ENCODE measurements at places on chromosomes 1 and 21.

- no peak for DNase-seq
Measured at GRCh38 chr21:25560271-25560685, 47.0 kb downstream of the MRPL39 start.

DNA sequence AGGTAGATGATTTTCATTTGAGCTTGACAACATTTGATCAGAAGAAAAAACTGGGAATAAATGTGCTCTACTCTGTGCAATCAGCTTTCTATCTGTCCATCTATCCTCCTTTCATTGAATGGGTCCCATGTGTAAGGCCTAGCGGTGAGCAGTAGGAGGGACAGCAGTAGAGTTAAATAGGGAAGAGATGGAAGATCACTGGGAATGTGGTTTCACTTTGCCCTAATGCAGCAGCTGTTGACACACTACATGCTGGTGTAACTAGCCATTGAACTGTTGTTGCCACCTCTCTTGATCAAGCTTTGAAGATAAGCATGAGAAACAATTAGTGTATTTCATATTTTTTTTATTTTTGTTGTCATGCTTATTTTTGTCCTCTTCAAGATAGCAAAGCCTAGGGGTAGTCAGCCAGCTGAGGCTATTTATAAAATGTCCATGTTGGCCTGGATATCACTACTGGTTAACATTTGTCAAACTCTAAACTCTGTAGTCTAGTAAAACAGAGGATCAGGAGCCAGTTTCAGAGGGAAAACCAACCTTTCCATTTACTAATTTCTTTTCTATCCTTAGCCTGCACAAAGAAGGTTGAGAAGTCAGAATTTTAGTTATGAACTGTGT, 41.9 kb downstream of the CACNA1E start:
- no peak for DNase-seq

DNA sequence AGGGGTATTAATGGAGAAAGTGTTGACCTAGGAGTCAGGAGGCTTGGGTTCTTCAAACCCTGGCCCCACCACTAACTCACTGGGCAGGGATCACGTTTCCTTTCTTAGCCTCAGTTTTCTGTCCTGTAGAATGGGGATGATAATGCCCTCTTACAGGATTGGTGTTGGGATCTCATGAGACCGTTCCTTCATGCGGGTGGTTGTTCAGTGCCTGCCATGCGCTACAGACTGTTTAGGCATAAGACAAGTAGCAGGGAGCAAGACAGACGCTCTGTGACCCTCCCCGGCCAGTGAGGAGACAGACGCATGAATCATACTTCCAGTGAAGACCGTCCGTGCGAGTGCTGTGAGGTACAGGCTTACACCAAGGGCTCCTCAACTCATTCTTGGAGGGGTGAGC, 81.7 kb downstream of the MAN1C1 start:
- no peak for DNase-seq

DNA sequence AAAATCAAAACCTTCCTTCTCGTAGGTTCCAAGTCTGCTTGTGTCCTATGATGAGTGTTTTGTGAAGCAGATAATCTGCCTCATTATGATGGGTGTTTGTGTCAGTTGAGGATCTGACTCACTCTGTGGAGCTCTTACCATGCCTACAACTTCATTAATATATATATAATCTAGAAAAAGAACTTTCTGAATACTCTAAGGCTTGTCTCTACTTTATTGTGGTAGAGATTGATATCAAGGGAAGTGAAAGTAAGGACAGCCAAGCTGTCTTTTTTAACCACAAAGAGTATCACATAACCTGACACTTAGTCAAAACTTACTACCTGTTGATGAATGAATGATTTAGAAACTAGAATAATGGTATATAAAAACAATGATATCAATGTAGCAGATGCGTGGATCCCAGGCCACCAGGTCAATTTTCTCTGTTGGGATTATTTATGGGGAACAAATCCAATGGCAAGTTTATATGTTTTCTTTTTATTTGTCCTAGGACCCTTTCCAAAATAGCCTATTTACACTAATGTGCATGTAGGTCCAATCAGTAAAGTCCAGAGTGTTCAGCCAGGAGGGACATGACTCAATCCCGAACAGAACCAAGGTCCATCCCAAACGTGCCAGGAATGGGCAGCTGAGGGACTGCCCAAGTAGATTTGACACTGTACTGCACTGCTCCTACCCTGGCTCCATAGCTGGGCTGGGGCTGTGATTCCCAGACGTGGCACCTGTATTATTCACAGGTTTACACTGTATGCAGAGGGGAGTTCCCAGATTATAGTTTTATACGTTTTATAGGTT, 182.3 kb upstream of the GREM2 start:
- no peak for DNase-seq

DNA sequence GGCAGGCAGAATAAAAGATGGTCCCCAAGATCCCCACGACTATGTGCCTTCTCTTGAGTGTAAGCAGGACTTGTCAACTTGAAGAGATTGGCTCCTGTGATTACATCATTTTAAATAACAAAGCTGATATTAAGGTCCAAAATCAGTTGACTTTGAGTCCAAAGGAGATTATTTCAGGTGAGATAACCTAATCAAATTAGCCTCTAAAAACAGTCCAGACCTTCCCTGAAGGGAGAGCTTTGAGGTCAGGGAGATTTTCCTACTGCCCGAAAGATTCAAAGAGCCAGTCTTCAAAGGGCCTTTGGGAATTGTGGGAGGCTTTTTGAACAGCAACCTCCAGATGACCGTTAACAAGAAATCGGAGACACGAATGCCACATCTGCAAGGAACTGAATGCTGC, 51.5 kb upstream of the NCAM2 start:
- DNase-seq = no peak

GRCh38 chr1:4171480-4172450, 271.7 kb upstream of the C1orf174 start:
- no peak for DNase-seq

GRCh38 chr1:8902765-8903164, 24.3 kb upstream of the ENO1 start:
- no peak for DNase-seq

DNA sequence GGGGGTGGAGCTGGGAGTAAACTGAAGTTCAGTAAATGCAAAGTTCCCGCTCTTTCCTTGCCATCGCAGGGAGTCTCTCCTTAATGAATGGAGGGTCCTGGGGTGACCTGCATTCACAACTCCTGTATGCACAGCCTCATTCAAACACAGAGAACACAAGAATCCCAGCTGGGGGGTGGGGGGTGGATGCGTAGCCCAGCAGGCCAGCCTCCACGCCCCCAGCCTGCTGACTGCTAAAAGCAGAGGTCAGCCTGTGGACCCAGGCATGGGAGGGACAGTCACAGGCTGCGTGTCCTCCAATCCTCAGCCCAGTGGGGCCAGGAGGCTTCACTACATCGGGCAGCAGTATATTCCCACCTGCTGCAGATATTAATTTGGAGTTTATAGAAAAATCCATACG, 263.1 kb downstream of the GRIK3 start:
- DNase-seq = no peak

GRCh38 chr1:17624611-17625233, 85.2 kb downstream of the ARHGEF10L start:
- no peak for DNase-seq

DNA sequence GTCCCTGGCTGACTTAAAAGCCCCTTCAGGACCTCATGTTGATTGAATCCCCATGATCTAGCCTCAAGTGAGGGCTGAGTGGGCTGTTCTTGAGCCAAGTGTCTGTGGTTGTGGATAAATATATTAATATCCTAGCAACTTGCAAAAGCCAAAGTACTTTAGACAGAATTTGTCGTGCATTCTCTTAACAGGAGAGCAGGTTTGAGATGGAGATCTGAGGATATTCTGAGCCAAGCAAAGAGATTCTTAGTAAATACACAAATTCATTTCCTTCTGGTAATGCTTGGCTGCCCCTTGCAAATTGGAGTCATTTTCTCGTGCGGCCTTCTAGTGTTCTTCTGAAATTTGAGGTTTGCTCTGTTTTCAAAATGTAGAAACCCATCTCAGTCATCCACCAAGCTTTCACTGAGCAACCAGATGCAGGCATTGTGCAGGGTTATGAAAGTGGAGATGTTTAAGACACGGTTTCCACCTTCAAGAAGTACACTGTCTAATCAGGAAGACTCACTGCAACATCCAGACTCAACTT, 242.1 kb upstream of the JUN start:
- no peak for DNase-seq

DNA sequence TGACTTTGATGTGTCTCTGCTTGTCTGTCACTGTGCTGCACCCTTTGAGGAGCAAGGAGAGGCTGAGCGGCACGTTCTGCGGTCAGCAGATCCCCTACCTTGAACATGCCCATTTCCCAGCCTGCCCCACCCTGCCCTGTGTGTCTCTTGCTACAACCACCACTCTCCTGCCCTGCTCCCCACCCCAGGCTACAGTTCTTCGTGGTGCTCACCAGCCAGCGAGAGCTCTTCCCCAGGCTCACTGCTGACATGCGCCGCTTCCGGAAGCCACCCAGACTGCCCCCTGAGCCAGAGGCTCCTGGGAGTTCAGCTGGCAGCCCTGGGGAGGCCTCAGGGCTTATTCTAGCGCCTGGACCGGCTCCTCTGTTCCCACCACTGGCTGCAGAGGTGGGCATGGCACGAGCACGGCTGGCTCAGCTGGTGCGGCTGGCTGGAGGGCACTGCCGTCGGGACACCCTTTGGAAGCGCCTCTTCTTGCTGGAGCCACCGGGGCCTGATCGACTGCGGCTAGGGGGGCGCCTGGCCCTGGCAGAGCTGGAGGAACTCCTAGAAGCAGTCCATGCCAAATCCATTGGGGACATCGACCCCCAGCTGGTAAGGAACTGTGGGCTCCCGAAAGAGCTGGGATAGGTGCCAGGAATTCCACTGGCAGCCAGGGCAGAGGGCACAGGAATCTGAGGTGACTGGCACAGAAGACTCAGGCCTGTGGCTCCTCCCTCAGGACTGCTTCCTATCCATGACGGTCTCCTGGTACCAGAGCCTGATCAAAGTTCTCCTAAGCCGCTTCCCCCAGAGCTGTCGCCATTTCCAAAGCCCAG, 5.6 kb downstream of the HYI start:
- DNase-seq = no peak

DNA sequence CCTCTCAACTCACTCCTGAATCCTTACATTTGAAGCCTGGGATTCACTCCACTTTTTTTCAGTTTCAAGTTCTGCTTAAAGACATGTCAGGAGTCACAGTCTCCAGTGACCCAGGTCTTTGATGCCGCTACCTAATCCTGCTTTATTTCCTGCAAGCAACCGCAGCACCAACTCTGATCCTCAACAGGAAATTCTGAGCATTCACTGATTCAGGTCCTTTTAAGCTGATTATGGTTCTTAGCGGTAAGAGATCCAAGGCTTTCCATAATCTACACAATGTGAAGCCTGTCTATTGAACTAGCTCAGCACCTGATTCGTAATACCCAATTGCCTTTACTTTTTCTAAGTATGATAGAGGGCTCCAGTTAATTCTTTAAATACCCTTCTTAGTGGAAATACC, 43.7 kb upstream of the PIGC start:
- no peak for DNase-seq

DNA sequence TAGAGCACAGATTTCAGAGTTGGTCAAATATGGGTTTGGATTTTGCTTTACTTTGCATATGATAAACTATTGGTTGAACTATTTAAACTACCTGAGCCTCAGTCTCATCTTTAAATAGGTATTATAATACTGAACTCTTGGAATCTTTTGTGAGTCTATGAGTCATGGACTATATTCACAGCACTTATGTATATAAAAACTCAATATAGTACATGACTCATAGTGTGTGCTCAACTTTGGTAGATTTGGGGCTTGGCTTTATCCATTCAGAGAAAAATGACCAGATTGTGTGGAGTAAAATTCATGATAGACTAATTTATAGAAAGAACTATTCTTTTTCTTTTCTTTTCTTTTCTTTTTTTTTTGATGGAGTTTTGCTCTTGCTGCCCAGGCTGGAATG, 28.7 kb downstream of the FCRL3 start:
- no peak for DNase-seq

- no peak for DNase-seq
Measured at GRCh38 chr1:19872190-19872589, 10.0 kb upstream of the OTUD3 start.

DNA sequence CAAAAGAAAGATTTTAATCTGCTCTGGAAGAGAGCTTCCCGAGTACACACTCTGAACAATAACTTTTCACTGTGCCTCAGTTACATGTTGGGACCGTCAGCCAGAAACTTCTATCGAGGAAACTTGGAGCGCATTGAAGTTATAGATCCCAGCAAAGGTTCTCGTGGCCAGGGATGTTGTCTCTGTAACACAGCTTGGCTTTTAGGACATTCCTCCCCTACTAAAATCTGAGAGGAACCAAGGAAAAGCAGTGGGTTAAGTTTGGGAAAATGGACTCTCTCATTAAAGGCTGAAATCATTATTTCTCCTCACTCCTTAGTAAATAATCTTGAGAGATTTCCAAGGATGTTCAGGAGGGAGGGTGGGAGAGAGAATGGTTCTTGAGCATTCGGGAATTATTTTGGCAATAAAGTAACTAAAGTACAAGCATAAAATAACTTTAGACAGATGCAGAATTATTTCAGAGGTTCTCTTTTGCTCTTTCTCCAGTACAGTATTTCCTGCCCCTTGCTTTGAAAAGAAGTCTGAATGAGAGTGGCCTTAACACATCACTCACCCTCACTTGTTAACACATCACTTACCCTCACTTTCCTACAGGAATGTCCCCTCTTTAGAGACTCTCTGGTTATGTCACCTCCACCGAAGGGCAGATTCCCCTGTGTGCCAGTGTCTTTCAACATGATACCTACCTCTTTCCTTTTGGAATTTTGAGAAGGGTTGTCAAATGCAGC, 1.8 kb upstream of the NFIA start:
- DNase-seq = peak; percentile 15

DNA sequence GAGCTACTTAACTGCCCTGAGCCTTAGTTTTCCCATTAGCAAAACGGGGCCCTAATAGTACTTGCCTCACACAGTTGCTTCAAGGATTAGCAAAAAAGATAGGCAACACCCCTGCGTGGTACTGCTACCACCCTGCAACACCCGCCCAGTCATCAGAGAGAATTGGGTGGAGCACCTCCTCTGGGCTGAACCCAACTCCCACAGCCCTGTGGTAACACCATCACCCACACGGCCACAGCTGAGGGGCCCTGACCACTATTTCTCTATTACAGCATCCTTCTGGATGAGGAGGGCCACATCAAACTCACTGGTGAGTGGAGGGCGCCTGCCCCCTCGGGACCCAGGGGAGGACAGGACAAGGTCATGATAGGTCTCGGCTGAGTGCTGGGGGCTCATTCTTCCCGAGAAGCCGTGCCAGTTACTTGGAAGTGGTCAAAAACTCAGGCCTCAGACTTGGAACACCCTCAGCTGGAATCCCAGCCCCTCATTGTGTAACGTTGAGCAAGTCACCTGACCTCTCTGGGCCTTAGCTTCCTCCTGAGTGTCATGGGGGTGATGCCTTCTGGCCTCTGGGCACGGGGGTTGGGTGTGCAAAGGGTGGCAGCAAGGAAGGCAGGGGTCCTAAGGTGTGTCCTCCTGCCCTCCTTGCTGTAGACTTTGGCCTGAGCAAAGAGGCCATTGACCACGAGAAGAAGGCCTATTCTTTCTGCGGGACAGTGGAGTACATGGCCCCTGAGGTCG, 24.6 kb downstream of the RPS6KA1 start:
- no peak for DNase-seq

DNA sequence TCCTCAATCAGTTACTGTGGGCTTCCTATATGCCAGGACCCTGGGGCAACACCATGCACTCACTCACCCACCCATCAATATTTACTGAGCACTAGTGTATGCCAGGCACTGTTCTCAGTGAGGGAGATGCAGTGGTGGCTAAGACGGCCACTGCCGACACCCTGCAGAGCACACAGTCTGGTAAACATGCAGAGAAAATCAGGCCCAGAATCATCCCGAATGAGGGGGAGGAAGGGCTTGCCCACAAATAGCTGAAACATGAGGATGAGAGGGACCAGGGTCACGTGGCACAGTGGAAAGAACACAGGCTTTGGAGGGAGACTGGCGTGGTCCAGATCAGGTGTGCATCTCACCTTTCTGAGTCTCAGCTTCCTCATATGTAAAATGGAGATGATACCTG, 89.2 kb upstream of the IGSF21 start:
- no peak for DNase-seq

Data from KG1 (cell line).